ENCODE measurements at places on chromosomes 1 and 21.
A peak's percentile ranks its signal among the peaks of the same experiment; 100 is the strongest.

- no peak for DNase-seq
Observed at GRCh38 chr1:116943438-116943837, 33.7 kb downstream of the PTGFRN start.

- DNase-seq, result no peak
Observed at GRCh38 chr1:29532751-29533150, 296.4 kb downstream of the PTPRU start.

DNA sequence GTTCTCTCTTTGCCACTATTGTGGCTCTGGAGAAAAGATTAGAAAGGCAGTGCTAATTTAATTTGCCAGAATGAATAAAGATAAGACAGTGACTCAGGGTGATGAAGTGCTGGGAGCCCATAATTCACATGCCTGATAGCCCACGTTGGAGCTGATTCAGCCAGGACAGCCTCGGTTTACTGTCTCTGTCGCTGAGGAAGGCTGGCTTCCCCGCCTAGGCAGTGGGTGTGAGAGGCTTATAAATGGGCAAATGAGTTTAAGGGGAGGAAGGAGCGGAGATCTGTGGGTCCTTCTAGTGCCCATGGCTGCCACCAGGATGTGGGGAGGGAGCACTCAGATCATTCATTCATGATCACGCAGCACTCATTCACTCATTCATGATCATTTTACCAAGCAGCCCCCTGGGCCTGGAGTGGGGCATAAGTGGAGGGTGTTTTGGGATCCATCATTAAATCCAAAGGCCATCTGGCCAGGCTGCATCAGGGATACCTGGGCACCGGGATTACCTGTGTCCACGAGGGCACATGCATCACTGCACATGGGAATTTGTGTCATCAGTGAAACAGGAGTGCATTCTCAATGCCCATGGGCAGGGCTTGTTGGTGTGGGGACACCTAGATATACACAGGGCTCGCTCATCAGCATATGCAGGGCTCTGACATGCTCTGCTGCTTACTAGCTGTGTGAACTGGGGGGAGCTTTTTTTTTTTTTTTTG is 315.4 kb downstream of the MATN1 start:
- DNase-seq, result no peak

DNA sequence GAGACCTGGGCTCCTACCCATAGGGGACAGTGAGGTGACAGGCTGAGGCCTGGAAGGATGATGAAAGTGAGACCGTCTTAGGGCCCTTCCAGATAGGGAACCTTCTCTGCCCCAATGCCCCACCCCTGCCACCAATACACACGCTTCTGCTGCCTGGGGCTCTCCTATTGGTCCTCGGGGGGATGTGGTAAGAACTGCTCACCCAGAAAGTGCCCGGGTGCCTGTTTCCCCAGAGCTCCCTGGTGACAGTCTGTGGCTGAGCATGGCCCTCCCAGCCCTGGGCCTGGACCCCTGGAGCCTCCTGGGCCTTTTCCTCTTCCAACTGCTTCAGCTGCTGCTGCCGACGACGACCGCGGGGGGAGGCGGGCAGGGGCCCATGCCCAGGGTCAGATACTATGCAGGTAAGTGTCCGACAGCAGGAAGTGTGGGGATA is 948 bp downstream of the SEMA4A start:
- DNase-seq, result peak; percentile 96

- DNase-seq, result no peak
Observed at GRCh38 chr1:47682786-47683350, 245.0 kb downstream of the FOXD2 start.

DNA sequence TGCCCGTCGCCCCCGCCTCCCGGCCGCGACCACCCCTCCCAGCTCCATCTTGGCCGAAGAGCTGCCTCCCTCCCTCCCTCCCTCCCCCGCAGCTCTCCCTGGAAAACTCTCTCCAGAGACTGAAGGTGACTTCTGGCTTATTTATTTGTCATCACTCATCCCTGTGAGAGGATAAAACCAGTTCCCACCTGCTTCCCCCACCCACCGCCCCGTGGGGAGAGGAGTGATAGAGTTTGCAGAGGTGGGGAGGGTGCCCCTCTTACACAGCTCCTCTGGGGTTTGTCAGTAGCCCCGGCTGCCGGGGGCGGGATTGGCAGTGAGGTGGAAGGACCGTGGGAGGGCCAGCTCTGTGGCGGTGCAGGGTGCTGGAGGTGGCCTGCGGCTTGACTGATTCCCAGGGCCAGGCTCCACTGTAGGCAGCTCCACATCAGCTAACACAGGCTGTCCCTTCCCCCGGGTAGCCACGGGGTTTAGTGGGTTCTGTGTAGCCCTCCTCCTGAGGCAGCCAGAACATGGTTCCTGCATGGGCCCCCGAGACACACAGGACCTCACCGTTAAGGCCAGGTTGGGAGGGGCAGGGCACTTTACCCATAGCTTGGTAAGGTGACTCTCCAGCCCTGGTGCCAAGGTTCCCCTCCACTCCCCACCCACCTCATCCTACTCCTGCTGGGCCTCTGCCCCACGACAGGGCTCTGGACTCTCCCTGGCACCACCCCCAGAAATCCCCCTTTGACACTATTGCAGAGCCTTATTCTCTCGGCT is 62.2 kb downstream of the ELK4 start:
- DNase-seq, result no peak

GRCh38 chr1:231421546-231421970 is 529 bp downstream of the EGLN1 start:
- peak; percentile 14 for DNase-seq

GRCh38 chr1:100542285-100542684 is 4.3 kb downstream of the GPR88 start:
- DNase-seq, result no peak

DNA sequence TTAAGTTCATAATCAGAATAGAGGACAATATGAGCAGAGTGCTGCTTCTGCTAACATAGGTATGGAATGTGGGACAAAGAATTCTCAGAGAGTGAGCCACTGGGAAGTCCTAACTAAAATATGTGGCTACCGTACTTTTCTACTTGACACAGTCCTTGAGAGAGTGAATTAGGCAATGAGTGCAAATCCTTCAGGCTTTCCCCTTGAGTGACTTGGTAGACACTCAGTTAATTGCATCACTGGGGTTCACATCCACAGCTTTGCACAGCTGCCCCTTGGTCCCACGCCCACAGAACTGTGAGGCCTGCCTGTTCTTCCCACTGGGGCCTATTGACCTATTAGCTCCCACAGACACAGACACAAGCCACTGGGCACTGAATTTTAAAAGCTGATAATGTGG is 40.5 kb upstream of the PAXBP1 start:
- DNase-seq, result peak; percentile 35

- DNase-seq, result no peak
Observed at GRCh38 chr1:223156343-223156742, 13.3 kb upstream of the TLR5 start.

DNA sequence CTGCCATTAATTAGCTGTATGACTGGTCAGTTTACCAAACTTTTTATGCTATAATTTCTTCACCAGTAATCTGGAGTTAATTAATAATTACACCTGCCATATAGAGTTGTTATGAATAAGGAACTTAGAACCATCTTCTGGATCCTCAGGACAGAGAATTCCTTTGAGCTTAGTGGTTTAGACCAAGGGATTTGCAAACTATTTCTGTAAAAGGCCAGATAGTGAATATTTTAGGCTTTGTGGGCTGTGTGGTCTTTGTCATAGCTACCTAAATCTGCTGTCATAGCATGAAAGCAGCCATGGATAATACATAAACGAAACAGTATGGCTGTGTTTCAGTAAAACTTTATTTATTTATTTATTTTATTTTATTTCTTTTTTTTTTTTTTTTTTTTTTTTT is 9.0 kb downstream of the TIMM17A start:
- DNase-seq, result no peak

All from MV-4-11 (cell line).